Prostate gland (tissue), 2 donors: ENCODE measurements at places on chromosomes 16 and 17. TPM values are rescaled to one million over a fixed set of nuclear protein-coding genes. Genes with fewer than 3 reads are reported as not detected.

Gene TBC1D3C
- not detected for total RNA-seq

Gene CACNG3
- total RNA-seq = not detected

DNA sequence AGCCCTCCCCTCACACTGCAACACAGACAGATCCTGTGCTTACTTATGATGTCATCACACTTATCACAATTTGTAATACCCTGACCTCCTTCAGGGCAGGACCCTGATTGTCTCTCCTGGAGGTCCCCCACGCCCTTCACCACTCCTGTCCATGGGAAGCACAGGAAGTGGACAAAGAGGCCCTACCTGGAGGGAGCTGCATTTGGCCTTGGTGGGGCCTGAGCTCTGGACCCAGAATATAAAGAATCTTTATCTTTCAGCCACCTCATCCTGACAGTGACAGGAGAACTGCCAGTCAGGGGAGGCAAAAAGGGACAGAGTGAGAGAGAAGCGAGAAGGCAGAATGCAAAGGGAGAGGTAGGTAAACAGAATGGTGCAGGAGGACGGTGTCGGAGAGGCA, 303.4 kb upstream of the N4BP1 start:
- no peak for DNase-seq

Gene TM4SF5
- total RNA-seq = not detected

- no peak for DNase-seq
Measured at GRCh38 chr16:81933361-81933760, 77.9 kb downstream of the SDR42E1 start.

Gene CCNF
- 7.3 TPM for total RNA-seq

DNA sequence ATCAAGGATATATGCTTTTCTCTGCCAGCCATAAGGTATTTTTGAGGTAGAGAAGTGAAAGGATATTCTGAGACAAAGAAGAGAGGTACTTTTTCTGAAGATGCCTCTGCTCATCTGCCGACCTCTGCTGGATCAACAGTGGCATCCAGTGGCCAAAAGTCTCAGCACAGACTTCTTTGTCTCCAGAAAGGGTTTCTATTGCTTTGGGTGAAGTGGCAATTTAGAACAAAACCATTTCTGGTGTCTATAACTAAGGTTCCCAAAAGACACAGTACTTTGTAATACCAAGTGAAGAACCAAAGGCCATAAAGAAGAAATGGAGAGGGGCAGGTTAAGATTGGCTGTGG, 155.2 kb upstream of the C17orf78 start:
- DNase-seq = no peak

DNA sequence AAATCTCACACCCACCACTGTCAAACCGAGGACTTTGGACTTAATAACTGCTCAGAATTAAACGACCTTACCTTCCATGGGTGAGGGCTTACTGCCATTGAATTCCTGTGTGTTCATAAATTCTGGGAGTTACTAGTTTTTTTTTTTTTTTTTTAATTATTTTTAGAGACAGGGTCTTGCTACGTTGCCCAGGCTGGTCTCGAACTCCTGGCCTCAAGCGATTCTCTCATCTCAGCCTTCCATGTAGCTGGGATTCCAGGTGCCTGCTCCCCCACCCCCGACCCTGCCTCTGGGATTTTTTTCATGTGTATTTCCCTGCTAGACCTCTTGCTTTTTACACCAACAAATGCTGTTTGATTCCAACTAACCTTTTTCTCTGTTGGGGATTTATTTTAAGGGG, 14.9 kb upstream of the CD300A start:
- DNase-seq = no peak

Gene SHBG
- not detected for total RNA-seq

DNA sequence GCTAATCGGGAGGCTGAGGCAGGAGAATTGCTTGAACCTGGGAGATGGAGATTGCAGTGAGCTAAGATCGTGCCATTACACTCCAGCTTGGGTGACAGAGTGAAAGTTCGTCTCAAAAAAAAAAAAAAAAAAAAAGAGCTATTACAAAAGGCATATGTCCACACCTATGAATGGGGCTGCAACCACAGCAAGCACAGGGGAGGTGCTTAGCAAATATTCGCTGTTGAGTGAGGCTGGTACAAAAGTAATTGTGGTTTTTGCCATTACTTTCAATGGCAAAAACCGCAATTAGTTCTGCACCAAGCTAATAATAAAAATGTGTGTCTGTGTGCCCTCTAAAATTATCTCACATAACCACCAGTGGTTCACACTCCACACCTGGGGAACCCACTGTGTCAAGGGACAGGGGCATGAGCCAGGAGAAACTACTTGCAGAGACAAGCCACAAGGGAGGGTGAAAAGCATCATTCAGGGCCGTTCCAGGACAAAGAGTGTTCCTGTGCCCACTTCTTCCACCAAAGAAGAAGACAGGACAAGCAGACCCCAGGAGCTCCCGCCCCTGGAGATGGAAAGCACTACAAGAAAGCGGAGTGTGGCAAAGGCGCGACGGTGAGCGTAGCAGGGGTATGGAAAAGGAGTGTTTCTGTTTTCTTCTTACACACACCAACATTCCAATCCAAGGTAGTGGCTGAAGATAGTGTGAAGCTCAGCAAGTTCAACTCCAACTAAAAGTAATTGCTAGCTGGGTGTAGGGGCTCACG, 84.4 kb upstream of the CNEP1R1 start:
- no peak for DNase-seq

DNA sequence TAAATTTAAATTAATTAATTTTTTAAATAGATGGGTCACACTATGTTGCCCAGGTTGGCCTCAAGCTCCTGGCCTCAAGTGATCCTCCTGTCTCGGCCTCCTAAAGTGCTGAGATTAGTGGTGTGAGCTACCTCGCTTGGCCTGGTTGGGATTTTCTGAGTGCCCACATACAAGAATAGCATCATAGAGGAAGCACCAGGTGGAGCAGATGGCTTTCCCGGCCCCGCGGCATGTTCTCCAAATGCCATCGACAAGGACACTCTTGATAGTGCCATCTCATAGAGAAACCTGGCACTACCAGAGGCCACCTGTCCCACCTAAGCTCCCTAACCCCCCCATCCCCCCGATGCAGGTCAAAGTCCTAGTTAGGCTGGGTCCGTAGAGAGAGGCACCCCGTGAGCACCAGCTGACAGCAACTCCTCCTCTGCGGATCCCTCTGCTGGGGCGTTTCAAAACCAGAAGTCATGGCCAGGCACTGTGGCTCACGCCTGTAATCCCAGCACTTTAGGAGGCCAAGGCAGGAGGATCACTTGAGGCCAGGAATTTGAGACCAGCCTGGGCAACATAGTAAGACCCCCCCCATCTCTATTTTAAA, 65.9 kb downstream of the DNAH3 start:
- DNase-seq = no peak

Gene CCL14
- total RNA-seq = 28.0 TPM

GRCh38 chr17:81631482-81631881, 5.4 kb downstream of the NPLOC4 start:
- DNase-seq = no peak

Gene KRTAP4-3
- not detected for total RNA-seq

DNA sequence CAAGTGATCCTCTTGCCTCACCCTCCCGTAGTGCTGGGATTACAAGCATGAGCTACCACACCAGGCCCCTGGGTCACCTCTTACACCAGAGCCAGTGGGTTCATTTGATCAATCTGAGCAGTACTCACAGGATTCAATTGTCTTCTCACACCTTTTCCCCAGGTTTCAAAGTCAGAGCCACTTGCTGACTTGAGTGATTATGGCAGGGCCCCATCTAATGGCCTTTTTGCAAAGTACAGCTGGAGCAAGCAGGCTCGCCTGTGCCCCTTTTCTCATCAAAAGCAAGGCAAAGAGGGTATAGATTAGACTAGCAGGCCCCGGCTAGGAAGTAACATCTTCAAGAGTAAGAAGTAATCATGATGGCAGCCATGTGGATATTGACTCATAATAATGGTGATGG, 114.8 kb upstream of the NOL11 start:
- no peak for DNase-seq

DNA sequence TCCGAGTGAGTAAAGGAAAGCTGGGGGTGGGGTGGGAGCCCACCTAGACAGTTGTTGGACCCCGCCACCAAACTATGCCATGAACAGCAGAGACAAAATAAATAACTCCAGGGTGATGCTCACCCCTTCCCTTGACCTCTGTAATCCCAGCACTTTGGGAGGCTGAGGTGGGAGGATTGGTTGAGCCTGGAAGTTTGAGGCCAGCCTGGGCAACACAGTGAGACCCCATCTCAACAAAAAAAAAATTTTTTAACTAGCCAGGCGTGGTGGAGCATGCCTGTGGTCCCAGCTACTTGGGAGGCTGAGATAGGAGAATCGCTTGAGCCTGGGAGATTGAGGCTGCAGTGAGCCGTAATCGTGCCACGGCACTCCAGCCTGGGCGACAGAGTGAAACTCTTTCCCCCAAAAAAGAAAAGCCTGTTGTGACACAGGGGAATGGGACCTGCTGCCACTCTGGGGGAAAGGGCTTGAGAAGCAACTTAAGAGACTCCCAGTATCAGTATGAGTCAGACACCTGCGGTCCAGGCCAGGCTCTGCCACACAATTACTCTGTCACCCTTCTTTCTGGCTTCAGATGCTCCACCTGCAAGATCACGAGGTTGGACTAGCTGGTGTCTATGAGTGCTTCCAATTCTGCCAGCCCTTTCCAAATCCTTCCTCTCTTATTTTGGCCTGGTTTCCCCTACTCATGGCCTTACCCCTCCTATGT, 5.0 kb downstream of the SGCA start:
- no peak for DNase-seq

- DNase-seq = no peak
Measured at GRCh38 chr17:76369804-76370203, 14.6 kb upstream of the SPHK1 start.

Gene SCNN1B
- total RNA-seq = 11.8 TPM

Gene RGS9
- total RNA-seq = 7.9 TPM

Gene KRT13
- 62.7 TPM for total RNA-seq

DNA sequence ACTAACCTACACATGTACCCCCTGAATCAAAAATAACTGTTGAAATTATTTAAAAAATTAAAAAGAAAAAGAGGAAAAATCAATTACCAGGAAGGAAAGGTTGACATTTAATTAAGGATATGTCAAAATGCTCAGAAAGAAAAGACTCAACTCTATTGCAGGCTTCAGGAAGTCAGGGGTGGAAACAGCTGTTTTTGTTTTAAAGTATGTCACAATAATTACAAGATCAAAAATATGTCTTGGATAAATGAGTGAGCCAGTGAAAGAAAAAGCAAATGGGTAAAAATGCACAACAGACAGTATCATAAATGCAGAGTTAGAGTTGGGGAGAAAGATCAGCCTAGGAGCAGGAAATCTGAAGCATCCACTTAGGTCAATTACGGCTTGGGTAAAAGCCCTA, 146.0 kb downstream of the CDH11 start:
- no peak for DNase-seq

DNA sequence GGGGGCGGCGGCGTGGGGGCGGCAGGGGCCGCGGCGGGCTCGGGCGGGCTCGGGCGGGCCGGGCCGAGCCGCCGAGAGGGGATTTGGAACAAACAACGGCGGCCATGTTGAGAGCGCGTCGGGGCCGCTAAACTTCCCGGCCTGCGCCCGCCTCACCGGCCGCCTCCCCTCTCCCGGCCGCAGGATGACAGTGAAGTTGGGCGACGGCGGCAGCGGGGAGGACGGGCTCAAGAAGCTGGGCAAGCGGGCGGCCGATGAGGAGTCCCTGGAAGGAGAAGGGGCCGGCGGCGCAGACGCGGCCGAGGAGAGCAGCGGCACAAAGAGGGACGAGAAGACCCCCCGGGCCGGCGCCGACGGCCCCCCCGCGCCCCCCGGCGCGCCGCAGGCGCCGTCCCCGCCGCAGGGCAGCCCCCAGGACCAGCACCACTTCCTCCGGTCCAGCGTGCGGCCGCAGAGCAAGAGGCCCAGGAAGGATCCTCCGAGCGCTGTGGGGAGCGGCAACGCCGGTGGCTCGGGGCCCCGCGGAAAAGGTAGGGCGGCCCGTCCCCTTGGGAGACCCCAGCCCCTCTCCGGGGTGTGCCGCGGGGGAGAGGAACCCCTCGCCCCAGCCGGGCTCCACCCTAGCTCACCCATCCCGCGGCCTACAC, 2.4 kb downstream of the CRAMP1 start:
- peak; percentile 18 for DNase-seq

DNA sequence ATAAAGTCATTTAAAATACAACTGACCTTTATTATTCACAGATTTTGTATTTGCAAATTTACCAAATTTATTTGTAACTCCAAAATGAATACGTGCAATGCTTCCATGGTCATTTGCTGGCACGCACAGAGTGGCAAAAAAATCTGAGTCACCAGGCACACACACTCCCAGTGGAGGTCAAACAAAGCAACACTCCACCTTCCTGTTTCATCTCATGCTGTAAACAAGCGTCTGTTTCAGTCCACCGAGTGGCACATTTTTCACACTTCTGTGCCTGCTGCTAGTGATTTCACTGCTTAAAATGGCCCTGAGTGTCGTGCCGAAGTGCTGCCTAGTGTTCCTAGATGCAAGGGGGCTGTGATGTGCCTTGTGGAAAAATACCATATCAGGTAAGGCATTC, 17.8 kb upstream of the ITGAE start:
- DNase-seq = no peak

- DNase-seq = no peak
Measured at GRCh38 chr16:16004314-16004749, 54.9 kb downstream of the ABCC1 start.

DNA sequence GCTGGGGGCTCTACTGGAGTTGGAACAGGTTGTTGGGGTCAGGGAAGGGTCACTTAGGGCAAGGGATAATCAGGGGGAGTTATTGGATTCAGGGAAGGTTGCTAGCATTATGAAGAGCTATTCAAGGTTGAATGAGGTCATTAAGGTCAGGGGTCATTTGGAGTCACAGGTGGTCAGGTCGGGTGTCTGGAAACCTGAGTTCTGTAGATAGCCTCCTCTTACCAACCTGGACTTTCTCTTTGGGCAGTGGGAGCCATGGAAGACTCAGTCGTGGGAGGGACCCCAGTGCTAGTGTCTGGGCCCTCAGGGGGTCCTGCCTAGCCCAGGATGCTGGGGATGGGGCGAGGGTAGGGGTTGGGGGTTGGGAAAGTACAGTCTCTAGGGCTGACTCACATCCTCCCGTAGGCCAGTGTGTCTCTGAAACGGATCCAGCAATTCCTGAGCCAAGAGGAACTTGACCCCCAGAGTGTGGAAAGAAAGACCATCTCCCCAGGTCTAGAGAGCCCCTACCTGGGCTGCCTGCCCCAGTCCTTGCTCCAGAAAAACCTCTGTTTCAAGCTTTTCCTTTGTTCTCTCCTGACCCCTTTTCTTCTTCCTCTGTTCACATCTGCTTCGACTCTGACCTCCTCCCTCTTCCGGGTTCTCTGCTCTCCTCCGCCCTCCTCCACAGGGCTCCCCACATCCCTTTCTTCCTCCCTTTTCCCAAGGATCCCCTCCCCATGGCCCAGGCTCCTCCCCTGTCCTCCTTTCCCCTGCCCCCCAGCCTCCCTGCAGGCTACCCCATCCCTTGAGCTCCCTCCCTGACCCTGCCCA, 33.5 kb downstream of the ABCC3 start:
- no peak for DNase-seq

Gene GJD3
- total RNA-seq = 5.3 TPM

Gene KRTAP9-4
- total RNA-seq = not detected

DNA sequence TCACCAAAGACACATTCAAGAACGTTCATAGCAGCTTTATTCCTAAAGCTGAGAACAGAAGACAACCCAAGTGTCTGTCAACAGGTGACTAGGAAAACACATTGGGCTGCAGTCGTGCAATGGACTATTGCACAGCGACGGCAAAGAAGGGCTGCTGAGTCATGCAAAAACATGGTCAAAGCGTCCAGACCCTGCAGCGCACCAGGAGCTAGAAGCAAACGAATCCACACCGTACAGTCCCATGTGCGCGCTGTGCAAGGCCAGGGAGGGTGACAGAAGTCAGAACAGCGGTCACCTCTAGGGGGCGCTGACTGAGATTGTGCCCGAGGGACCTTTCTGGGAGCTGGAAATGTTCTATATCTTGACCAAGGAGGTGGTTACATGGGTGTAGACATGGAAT, 266.4 kb downstream of the MAF start:
- DNase-seq = no peak

GRCh38 chr17:39738568-39738901, 797 bp downstream of the GRB7 start:
- DNase-seq = peak; percentile 74
